Right hindlimb (tissue), 1 donor: ENCODE measurements at places on chromosomes 3 and 15.

GRCh38 chr3:139217633-139218032, 126.2 kb upstream of the MRPS22 start:
- no peak for DNase-seq

DNA sequence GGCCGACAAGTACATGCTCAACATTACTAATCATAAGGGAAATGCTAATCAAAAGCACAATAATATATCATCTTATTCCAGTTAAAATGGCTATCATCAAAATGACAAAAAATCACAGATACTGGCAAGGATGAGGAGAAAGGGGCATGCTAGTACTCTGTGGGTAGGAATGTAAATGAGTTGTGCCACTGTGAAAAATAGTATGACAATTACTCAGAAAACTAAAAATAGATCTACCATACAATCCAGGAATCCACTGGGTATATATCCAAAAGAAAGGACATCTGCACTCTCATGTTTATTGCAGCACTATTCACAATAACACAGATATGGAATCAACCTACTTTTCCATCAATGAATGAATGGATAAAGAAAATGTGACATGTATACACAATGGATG, 1256.5 kb downstream of the SI start:
- no peak for DNase-seq

GRCh38 chr3:71863563-71864190, 78.7 kb upstream of the PROK2 start:
- no peak for DNase-seq

- DNase-seq: no peak
Measured at GRCh38 chr3:129330409-129330808, 51.7 kb downstream of the HMCES start.

GRCh38 chr3:184663356-184663755, 48.5 kb downstream of the MAGEF1 start:
- no peak for DNase-seq

DNA sequence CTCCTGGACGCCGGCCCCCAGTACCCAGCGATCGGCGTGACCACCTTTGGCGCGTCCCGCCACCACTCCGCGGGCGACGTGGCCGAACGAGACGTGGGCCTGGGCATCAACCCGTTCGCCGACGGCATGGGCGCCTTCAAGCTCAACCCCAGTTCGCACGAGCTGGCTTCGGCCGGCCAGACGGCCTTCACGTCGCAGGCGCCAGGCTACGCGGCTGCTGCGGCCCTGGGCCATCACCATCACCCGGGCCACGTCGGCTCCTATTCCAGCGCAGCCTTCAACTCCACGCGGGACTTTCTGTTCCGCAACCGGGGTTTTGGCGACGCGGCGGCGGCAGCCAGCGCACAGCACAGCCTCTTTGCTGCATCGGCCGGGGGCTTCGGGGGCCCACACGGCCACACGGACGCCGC, 956 bp downstream of the ZIC1 start:
- DNase-seq: peak; percentile 39

- peak; percentile 50 for DNase-seq
Measured at GRCh38 chr15:57923306-57923705, 142.2 kb downstream of the ALDH1A2 start.

GRCh38 chr3:40848421-40848820, 323.7 kb downstream of the ZNF621 start:
- DNase-seq: peak; percentile 41

DNA sequence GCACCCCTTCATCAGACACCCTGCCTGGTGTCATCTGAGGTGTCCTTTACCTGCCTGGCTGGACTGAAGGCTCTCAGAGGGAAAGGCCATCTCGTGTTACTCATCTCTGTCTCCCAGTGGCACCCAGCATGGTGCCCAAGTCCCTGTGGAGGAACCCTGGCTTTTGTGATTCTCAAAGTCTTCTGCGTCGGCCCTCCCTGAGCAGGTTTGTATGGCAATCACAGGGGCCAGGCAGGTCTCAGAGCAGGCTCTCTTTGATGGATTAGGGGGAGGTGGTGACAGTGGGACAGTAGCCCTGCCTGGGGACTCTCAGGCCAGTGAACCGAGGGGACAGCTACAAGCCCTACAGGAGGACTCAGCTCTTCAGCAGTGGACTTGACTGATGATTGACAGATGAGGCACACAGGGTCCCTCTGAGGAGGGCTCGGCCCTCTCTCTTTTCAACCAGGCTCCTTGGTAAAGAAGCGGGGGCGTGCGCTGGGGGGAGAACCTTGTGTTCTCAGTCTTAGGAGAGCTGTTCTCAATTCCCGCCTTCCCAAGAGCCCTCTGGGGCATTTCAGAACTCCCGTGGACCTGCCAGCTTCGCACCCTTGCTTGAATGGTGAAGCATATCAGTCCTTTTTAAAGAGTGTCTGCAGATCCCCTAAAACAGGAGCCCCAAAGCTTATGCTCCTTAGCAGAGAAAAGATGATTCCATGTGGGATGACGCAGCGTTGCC, 108.3 kb downstream of the VGLL4 start:
- no peak for DNase-seq

DNA sequence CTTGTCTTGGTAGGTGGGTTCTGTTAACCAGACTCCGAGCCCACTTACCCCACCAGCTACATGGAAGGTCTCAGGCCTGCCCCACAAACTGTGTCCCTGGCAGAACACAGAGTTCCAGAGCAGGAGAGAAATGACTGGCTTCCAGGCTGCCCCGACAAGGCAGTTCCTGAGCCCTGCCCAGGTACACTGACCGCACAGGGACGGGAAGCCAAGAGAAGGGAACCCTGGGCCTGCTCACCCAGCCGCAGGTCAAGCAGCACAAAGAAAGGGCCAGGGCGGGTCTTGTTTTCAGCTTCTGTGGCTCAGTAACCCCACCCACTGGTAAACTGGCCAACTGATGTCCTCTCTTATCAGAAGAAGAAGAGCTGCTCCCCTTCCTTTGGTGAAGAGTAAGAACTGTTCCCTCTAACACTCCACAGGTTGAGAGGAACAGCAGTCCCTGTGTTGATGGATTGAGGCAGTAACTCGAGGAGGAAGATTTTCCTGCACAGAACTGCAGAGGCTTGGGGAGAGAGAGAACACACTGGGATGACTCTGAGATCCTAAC, 68.4 kb downstream of the CRTC3 start:
- no peak for DNase-seq

DNA sequence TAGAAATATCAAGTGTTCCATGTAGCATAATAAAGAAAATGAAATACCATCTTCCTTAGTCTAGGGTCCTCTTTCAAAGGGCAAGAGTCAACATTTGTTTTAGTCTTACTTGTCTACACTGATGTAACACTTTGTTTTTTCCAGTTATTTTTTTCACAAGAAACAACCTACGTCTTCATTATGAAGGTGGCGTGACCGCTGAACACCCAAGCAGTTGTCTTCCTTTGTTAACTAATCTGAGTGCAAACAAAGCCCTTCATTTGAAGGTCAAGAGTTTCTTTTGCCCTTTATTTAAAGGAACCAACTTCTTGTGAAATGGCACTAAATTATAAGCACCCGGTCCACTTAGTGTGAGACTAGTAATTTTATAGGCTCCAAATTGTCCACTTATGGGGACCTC, 73.2 kb downstream of the CD47 start:
- DNase-seq: no peak

DNA sequence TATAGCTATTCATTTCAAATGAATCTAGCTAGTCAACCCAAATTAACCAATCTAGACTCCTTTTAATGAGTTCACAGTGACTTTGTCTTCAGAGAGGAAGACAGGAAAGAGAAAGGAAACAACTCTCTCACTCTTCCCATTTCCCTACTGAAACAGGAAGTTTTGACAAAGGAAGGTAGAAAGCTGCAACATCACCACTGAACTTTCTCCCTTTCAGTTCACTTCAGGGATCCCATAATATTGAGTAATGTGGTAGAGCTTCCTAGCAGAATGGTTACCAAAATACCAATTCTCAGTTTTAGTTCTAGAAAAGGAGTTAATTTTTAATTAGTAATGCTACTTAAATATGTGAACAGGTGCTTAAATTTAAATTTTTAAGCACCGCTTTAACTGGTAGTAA, 7.5 kb downstream of the VPS13C start:
- no peak for DNase-seq

DNA sequence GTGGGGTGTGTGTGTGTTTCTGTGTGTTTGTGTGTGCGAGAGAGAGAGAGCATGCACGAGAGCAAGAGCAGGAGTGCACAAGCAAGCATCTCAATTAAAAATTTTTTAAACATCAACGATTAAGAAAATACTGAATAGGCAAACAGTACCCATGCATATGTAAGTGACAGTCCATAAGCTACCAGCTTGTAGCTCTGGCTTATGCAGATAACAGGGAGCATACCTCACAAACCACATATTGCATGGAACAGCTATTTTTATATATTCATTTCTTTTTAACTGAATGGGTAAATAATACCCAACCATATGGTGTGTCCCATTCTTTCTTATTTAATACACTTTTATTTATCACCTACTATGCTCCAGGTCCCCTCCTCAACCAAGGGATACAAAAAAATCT, 234.5 kb downstream of the KBTBD8 start:
- no peak for DNase-seq

GRCh38 chr3:120550546-120550945, 45.6 kb upstream of the NDUFB4 start:
- no peak for DNase-seq

GRCh38 chr3:187973977-187974870, 179.7 kb upstream of the LPP start:
- DNase-seq: no peak

GRCh38 chr3:108008931-108009639, 81.7 kb downstream of the CD47 start:
- DNase-seq: no peak

GRCh38 chr3:107416886-107417285, 39.6 kb downstream of the CCDC54 start:
- no peak for DNase-seq
